ENCODE measurements at places on chromosomes 11 and 22.

GRCh38 chr11:119651802-119652584, 77.0 kb downstream of the NECTIN1 start:
- no peaks in the 10 kb centered on the region for H3K36me3 ChIP-seq
- no peak for DNase-seq
- no peaks in the 10 kb centered on the region for H3K4me1 ChIP-seq
- no peak overlapping the region for H3K27ac ChIP-seq
- no peaks in the 10 kb centered on the region for H3K27me3 ChIP-seq

DNA sequence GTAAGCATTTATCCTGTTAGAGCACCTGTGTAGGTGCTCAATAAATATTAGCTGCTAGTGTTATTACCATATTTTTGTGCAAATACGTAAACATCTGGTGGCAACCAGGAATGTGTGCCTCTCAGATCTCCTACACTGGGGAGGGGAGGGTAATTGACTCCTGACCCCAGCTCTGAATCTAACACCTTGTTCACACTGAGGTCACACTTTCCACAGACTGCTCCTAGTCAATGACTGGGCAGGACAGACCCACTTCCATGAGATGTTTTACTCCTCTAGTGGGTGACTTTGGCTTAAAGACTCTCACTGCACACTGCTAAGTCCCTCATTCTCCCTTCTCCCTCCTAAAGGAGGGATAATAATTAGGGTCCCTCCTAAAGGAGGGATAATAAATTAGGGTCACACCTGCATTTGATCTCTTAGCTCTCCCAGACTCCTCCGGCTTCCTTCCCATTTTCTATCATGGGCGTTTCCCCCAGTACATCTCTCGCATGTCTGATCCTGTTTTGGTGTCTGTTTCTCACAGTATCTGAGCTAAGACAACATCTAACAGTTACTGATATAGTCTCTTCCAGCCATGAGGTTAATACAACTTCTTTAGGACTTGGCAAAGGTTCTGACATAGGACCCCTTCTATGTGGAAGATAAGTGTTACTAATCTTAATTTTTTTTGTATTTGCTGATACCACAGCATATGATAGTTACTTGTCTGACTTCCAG, 8.0 kb downstream of the CSTPP1 start:
- H3K27ac ChIP-seq = no peak overlapping the region
- H3K4me1 ChIP-seq = no peaks in the 10 kb centered on the region
- no peak overlapping the region for H3K4me3 ChIP-seq
- no peaks in the 10 kb centered on the region for H3K27me3 ChIP-seq
- no peaks in the 10 kb centered on the region for H3K36me3 ChIP-seq

GRCh38 chr22:50665212-50665611, 7.4 kb upstream of the SHANK3 start:
- no peak for DNase-seq
- H3K27me3 ChIP-seq = peaks cover 8% of the 10 kb centered on the region
- H3K36me3 ChIP-seq = no peaks in the 10 kb centered on the region
- H3K4me1 ChIP-seq = no peaks in the 10 kb centered on the region
- no peak overlapping the region for H3K4me3 ChIP-seq

- H3K27ac ChIP-seq = no peak overlapping the region
- no peak for DNase-seq
- no peaks in the 10 kb centered on the region for H3K36me3 ChIP-seq
- H3K4me3 ChIP-seq = no peak overlapping the region
- no peaks in the 10 kb centered on the region for H3K27me3 ChIP-seq
- H3K4me1 ChIP-seq = no peaks in the 10 kb centered on the region
These were observed 534.3 kb upstream of the ARHGAP42 start for GRCh38 chr11:100152766-100153165.

DNA sequence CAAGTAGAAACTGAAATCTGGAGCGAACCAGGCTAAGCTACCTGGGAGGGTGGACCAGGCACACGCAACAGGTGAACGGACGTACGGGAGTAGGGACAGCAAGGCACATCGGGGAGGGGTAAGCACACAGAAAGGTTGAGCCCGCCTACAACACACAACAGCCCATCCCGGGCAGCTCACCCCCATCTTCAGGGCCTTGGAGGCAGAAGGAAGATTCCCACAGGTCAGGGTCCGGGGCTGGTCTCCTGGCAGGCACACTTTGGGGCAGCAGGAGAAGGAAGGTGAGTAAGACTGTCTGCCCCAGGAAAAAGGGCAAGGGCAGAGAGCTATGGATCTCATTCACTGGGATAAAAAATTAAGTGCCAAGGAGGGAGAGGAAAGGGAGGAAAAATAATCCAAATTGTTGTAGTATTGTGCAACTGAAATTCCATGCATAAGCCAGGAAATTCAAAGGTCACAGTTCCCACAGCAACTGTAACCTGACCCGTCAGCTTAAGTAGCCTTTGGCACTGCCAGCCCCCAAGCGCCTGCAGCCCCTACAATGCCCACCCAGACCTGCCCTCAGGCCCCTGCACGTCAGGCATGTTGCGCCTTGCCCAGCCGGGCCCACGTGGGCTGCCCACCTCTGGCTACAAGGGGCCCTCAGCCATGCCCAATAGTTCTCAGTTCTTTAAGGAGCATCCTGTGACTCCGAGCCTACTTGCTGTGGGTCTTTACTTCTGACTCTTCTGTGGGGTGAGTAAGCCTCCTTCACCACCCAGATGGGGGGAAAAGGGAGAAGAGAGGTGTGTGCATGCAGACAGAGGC, 51.8 kb downstream of the MICAL3 start:
- H3K27me3 ChIP-seq = no peaks in the 10 kb centered on the region
- H3K4me3 ChIP-seq = no peak overlapping the region
- H3K4me1 ChIP-seq = no peaks in the 10 kb centered on the region
- H3K36me3 ChIP-seq = peaks cover 7% of the 10 kb centered on the region
- no peak for DNase-seq
- H3K27ac ChIP-seq = no peak overlapping the region

- no peaks in the 10 kb centered on the region for H3K4me1 ChIP-seq
- peaks cover 58% of the 10 kb centered on the region for H3K36me3 ChIP-seq
- no peaks in the 10 kb centered on the region for H3K27me3 ChIP-seq
- no peak for DNase-seq
- H3K4me3 ChIP-seq = no peak overlapping the region
- no peak overlapping the region for H3K27ac ChIP-seq
These were observed 40.2 kb downstream of the RRM1 start for GRCh38 chr11:4134806-4135205.

Measured in CD4-positive, CD25-positive, alpha-beta regulatory T cell (primary cell).